CD4-positive, alpha-beta memory T cell (primary cell): ENCODE measurements at places on chromosomes 7 and 10. TPM values are rescaled to one million over a fixed set of nuclear protein-coding genes. Genes with fewer than 3 reads are reported as not detected.

NUTM2B gene
- polyA plus RNA-seq, result 0.14 TPM

NCF1 gene
- 3.6 TPM for polyA plus RNA-seq

PDE6C gene
- polyA plus RNA-seq, result not detected

SLC18A3 gene
- polyA plus RNA-seq, result not detected

SH2D4B gene
- not detected for polyA plus RNA-seq

SLIT1 gene
- polyA plus RNA-seq, result not detected

SAMD9L gene
- 20.4 TPM for polyA plus RNA-seq

FAM13C gene
- polyA plus RNA-seq, result not detected

FOXP2 gene
- not detected for polyA plus RNA-seq

FAM25C gene
- polyA plus RNA-seq, result not detected

ANKRD2 gene
- polyA plus RNA-seq, result not detected

OPN1SW gene
- not detected for polyA plus RNA-seq

GRCh38 chr10:103651783-103652476 is 158.4 kb downstream of the NEURL1 start:
- no peak for DNase-seq

- no peak for DNase-seq
These were observed 1.3 kb downstream of the SEC61G start for GRCh38 chr7:54757711-54758110.

DNA sequence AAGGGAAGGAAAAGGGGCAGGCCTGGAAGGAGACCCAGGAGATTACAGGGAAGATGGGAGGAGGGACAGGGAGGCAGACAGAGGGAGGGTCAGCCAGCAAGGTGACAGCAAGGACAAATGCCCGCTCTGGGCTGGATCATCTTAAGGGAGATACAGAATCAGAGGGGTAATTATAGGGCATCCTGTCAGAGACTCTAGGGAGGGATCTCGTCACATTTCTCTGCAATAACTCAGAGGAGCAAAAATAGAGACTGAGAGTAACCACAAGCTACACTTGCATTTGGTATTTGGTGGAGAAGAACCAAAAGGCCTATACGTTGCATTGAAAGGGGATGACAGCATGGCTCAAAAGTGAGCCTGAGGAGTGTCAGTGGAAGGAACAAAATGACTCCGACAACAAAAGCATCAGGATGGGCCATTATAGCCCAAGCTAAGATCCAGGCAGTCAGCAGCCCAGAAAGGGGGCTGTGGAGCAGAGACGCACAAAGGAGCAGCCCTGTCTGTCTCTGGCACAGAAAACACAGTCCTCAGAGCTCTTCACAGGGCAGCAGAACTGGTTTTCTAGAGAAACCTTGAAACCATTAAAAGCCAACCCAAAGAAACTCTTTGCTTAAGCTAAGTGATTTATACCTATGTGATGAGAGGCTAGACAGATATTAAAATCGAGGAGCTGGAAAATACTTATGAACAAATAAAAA is 430.2 kb upstream of the VSTM2A start:
- no peak for DNase-seq

DNA sequence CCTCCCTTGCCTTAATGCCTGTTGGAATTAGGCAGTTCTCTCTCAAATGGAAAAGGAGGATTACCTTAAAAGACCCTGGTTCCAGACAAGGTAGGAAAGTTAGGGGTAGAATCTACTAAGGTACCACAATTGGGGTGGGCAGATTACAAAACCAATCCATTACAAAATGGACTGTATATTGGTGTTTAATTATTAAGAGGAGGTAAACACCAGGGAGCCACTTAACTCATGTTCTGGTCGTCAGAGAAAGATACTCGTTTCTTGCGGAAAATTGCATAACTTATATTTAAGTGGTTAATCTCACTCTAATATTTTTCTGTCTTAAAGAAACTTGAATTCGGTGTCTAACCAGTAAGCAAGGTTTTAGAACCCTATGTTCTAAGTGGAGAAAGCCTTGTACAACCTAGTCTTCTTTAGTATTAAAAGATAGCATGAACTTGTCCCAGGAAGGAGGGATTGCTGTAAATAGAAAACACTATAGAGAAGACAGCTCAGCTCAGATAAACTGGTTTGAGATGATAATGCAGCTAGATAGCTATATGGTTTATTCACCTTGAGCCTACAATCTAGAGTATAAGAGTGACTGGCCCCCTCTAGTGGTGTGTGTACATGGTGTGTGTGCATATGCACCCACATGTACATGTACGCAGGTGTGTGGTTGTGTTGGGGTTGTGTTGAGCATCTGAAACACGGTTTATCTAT is 58.0 kb upstream of the STRIP2 start:
- DNase-seq, result peak; percentile 61

GRCh38 chr7:44634839-44635591 is 28.6 kb downstream of the OGDH start:
- peak; percentile 52 for DNase-seq

DNA sequence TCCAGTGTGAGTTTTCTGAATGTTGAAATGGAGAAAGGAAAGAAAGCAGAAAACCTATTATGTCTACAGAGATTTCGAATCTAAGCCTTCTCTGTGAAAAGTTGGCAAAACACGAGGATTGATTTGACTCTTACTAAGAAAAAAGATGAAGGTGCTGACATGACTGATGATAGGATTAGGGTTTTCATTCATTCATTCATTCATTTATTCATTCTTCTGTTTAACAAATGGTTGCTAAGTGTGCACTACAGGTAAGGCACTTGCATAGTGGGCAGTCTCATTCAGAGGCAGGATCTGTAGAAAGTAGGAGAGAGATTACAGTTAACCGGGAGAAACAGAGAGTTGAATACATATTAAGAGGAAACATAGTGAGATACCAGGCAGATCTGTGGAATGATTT is 137.1 kb downstream of the ZNF365 start:
- no peak for DNase-seq

DNA sequence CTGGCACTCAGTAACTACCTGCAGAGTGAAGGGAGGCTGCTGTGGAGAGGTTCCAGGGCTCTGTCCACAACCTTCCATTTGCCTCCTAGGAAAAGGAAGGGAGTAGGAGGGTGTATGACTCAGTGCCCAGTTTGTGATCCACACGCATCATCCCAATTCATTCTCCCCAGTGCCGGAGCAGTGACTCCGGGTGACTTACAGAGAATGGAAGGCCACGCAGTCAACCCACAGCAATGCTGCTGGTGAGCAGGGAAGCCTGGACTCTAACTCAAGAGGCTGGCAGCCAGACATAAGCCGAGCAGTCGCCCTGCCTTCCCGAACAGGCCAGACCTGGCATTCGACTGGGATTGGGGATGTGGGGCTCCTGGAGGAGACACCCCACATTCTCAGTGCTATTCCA is 139.9 kb downstream of the SH3PXD2A start:
- DNase-seq, result no peak

DNA sequence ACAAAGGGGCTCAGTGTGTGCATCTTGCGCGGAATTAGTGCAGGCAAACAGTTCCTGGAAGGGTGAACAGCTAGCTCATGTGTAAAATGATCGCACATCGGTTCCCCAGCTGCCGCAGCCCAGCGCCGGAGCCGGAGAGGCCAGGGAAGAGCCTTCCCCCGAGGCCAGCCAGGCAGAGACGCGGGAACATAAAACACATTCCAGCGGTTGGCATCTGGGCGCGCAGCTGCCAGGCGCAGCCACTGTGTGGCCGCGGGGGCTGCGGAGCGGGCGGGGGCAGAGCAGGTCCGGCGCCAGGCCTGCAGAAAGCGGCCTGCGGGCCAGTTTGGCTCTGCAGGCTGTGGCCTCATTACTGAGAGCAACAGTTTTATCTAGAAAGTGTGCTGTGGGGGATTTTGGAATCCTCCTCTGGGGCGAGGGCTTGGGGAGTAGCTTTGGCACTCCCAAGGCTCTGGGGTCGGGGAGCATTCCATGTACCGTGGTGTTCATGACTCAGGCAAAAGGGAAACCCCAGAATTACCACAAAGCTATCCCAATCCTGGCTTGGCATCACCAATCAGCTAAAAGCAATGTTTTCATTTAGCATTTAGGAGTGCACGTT is 74.3 kb downstream of the SAMD9 start:
- no peak for DNase-seq

- DNase-seq, result no peak
These were observed 5.2 kb downstream of the ABCA13 start for GRCh38 chr7:48176356-48176893.

GRCh38 chr7:148901178-148901577 is 17.1 kb upstream of the EZH2 start:
- no peak for DNase-seq

- DNase-seq, result peak; percentile 54
These were observed 25.8 kb downstream of the TMEM254 start for GRCh38 chr10:80104066-80104926.

- DNase-seq, result no peak
These were observed 5.2 kb upstream of the PDGFA start for GRCh38 chr7:524800-525199.

DNA sequence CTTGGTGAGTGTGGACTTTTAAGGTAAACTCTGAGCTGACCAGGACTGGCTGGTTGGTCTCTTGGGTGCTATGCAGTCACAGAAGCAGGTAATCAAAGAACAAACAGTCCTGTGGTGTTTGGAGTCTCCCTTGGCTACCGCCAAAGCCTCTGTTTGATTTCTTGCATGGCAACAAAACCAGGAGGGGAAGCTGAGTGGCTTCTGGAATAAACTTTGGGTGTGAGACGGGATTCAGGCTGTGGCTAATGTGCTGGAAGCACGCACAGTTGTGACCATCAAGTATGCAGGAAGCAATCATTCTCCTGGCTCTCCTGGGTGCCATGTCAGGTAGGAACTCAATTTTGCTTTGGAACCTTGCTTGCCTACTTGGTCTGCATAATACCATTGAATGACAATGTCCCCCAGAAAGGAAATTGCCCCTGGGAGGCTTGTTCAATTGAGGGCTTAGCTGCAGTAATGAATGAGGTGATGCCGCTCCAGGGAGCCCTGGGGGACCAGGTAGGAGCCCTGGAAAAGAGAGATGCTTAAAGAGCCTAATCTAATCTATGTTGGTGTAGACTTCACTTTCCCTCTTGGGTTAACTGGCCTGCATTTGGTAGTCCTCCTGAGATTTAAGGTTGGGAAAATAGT is at the start of gene CDHR3:
TSS of gene CDHR3 (plus strand) at position 227 of the 630 bp plus-strand sequence. CDS start at position 282, 55 bp downstream.
- DNase-seq, result no peak

DNA sequence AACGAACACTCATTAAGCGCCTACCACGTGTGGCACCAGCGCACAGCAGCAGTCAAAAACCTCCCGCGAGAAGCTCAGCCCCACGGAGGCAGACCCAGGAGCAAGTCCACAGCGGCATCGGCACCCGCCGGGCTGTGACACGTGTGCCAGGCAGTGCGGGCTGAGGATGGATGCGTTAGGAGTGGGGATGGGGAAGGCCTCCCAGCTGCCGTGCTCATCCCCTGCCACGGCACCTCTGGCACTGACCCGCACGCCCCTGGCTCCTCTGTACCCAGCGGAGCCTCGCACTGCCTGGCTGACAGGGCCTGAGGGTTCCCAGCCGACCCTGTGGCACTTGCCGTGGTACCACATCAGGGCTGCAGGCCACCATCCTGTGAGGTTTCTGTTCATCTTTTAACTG is 16.8 kb downstream of the CFAP46 start:
- DNase-seq, result no peak

GRCh38 chr10:69957886-69958555 is 94.6 kb upstream of the MACROH2A2 start:
- DNase-seq, result peak; percentile 22

DNA sequence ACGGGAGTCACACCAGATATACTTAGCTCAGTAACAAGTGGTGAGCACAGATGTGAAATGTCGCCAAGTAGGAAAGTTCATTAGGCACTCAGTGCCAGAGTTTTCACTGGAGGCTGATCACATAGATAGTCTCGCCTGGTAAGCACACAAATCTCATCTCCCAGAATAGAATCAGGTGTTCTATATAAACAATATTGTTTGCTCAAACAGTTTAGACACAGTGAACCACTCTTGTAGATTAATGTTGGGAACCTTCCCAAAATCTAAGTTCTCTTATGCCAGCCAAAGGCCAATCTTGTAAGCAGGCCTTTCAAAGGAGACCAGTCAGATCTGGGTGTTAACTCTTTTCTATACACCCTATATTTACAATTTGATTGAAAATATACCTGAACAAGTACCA is 716.5 kb upstream of the GRM3 start:
- DNase-seq, result no peak

DNA sequence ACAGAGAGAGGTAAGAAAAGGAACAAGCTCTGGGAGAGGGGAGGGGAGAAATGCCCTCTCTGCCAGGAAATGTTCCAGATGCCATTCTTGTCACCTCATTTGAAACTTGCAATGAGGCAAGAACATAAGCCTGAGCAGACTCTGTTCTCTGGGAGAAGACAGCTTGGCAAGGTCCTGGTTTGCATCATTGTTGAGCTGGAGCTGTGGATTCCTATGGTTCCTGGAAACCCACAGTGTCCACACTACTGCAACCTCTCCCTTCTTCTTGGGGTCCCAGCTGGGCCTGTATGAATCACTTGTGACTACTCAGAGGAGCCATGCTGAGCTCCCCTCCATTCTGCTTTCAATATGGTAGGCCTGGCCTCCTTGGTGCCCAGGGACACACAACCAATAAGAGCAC is 60.8 kb upstream of the HECTD2 start:
- DNase-seq, result no peak

GRCh38 chr7:16915405-16915804 is 33.6 kb upstream of the AGR3 start:
- DNase-seq, result no peak

DNA sequence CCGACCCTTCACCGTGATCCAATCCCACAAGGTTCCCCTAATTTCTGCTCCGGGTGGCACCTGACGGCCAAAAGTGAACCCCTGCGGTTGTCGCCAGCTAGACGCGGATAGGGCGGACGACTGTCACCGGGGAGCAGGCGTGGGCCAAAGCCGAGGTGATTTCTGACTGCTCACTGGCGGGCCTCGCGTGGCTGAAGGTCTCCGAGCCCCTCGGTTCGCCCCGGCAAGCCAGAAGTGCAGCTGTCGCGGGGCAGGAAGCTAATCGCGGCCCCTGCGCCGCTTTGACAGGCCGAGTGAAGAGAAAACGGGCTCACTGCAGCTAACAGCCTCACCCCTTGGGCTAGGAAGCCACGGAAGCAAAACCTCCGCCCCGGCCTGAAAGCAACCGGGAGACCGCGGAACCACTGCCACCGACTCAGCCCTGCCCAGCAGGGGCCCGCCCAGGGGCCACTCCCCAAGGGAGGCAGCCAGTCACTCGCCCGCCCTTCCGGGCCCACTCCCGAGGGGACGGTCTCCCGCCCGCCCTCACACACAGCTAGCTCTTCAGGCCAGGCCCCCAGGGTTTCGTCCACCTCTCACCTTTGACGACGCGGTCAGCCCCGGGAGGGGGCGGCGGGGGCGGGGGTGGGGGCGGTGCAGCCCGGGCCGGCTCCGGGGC is 469 bp downstream of the PPP3CB start:
- DNase-seq, result peak; percentile 93

- DNase-seq, result no peak
These were observed 117.6 kb downstream of the SEM1 start for GRCh38 chr7:96591900-96592676.

GRCh38 chr10:29150010-29150409 is 138.9 kb upstream of the LYZL1 start:
- DNase-seq, result no peak

- no peak for DNase-seq
These were observed 44.7 kb downstream of the MYO3A start for GRCh38 chr10:25978771-25979170.

DNA sequence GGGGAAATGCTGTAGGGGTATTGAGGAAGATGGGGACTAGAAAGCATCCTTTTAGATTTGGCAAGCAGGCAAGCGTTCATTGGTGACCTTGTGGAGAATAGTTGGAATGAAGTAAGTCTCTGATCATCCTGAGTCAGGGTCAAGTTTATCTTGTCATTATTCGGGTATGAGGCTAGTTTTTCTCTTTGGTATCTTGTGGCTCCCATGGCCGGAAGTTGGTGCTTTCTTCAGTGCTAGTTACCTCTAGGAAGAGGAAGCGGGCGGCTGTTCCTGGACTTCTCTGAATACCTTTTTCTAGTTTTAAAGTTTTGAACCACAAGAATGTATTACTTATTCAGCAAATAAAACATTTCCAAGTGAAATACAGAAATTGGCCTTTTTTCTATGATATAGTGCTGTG is 9.2 kb downstream of the CREM start:
- DNase-seq, result no peak
